DMS53 (cell line): ENCODE measurements at places on chromosomes 5 and 9.

DNA sequence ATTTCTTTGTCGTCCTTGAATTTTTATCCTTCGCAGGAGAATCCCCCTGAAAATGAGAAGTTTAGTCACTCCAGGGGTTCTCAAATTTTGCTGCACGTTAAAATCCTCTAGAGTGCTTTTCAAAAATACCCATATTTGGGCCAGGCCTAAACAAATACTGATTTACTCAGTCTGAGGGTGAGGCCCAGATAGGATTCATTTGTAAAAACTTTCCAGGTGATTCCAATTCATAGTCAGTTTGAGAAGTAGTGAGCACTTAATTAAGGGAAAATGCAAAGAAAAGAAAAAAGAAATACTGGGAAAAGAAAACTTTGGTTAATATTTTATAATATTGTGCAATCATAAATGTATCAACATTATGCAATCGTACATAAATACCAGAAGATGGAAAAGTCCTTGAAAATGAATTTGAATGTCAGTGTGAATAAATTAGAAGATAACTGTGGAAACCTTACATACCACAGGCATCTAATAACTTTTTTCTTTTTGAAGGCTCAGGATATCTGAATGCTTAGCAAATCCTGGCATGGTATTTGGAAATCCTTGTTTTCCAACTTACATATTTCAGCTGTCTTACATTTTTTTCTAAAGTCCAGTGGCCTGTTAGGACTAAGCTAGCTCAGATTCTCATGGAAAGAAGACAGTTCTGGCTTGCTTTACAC, 116.5 kb upstream of the DAPK1 start:
- DNase-seq = no peak

- DNase-seq = no peak
Observed at GRCh38 chr5:160198841-160199409, 30.4 kb upstream of the FABP6 start.

DNA sequence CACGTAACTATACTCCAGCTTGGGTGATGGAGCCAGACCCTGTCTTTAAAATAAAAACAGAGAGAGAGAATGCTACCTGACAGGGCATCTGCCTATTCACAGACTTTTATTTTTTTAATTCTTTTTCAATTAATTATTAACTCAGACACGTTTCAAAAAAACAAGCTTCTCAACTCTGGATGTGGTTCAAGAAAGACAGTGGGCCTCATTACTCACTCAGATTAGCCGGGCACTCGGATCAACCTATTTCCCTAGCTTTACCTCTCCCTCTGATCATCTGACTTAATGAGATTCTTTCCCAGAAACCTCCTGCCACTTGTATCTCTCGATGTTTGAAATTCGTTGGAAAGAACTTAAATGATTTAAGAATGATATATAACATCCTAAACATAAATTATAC, 134.1 kb downstream of the TRPM6 start:
- DNase-seq = peak; percentile 43

GRCh38 chr5:178308541-178309092, 76.0 kb upstream of the PHYKPL start:
- DNase-seq = no peak

DNA sequence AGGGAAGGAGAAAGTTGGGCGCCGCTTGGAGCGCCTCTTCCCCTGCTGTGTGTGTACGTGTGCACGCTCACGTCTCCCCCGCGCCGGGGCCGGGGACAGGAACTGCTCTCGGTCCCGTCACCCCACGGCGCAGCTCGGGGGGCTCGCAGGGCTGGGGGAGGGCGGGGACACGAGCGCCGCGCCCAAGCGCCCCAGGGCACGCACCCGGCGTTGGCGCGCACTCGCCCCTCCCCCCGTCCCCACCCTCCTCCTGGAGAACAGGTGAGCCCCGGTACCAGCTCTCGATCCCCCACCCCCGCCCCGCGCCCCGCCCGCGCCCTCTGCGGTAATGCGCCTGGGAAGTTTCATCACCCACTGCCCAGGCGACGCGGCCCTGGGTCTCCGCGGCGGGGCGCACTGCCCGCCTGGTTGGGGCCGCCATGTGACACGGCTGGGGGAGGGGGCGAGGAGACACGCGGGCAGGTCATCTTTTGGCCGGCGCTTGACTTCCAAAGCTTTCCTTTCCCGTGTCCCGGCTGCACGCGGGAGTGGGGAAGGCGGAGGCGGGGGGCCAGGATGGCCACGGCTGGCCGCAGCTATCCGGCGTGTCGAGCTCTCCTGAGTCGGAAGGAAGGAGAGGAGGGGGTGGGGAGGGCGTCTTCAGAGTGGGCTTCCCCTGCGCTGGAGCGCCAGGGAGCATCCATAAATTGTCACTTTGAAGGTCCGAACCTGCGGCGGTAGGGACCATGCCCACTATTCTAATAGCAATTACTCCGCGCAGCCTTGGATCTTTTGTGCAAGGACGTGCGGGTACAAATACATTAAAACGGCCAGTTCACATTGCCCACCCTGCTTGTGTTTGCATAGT, 1.5 kb upstream of the STC2 start:
- DNase-seq = peak; percentile 81

DNA sequence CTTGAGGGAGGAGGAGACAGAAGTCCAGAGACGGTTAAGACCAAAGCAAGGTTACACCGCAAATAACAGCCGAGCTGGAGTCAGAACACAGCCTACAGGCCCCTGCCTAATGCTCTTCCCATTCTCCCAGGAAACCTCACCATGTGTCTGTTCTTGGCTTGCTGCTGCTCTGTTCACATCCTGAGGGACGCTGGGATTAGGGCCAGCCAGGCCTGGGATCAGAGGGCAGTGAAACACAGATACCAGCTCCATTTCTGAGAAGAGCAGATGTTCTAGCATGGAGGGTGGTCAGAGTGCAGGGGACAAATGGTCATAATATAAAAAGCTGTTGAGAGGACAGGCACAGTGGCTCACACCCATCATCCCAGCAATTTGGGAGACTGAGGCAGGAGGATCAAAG, 124.8 kb upstream of the LARP1 start:
- no peak for DNase-seq

DNA sequence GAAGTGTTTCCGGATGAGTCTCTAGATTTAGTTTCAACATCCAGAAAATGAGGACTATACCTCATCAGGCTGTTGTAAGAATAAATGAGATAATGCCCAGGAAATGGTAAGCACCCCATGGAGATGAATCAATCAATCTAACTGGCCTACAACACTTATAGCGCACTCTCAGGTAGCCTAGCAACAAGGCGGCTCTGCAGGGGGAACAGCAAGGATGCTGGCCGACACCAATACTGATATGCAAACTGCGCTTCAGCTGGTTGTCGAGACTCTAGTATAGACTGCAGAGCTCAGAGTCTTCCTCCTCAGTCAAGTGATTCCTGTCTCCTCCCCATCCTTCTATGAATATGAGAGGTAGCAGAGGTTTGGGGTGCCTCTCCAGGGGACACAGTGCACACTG, 218.8 kb upstream of the WWC1 start:
- no peak for DNase-seq

DNA sequence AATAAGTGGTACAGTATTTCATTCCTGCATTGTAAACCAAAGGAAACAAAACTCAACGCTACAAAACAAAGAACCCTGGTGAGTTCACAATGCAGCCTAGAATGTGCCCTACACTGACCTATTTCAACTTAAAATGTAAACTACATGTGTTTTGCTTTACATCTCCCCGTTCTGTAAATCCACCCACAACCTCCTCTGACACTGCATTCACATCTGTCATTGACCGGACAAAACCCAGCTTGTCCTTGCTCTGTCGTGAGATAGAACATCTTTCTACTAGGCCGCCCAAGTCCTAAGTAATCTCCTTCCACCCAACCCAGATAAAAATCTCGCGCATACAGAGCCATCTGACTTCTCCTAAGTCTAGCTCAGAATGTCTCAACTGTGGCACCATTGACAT, 6.1 kb upstream of the VLDLR start:
- no peak for DNase-seq

DNA sequence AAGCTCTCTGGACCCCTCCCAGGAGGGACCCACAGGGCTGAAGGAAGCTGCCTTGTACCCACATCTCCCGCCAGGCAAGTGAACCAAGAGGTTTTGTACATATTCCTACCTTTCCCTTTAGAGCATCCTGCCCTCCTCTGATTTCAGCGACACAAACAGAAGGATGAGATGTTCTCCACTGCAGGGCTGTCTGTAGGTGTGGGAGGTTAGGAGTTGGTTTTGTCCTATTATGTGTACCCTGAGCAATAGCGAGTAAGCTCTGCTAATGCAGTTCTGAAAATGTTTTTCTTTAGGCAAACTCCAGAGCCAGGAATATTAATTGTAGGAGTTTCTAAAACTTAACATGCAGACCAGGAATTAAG, 13.0 kb downstream of the SQSTM1 start:
- no peak for DNase-seq

GRCh38 chr9:113886026-113886369, 9.9 kb downstream of the ZNF618 start:
- DNase-seq = no peak

DNA sequence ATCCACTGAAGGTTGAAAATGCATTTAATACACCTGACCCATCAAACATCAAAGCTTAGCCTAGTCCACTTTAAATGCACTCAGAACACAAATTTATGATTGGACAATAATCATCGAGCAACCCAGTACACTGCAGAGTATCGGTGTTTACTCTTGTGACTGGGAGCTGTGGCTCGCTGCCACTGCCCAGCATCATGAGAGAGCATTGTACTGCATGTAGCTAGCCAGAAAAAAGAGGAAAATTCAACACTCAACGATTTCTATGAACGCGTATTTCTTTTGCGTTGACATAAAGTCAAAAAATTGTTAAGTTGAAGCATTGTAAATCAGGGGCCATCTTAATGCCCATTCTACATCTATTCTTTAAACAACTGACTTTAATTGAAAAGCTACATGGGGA, 95.1 kb upstream of the CD180 start:
- no peak for DNase-seq

GRCh38 chr9:108924466-108924865, 9.5 kb downstream of the ELP1 start:
- no peak for DNase-seq

DNA sequence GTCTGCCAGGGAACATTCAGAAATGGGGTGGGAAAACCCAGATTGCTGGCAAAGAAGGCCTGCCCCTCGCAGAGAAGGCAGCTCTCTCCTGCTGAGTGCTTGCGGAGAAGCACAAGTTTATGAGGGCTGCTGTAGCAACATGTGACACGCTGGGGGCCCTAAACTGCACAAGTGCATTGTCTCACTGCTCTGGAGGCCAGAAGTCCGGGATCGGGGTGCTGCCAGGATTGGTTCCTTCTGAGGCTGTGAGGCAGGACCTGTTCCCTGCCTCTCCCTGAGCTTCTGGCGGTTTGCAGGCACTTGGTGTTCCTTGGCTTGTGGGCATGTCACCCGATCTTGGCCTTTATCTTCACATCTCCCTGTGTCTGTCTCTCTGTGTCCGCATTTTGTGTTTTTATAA, 75.6 kb upstream of the NEURL1B start:
- peak; percentile 55 for DNase-seq

DNA sequence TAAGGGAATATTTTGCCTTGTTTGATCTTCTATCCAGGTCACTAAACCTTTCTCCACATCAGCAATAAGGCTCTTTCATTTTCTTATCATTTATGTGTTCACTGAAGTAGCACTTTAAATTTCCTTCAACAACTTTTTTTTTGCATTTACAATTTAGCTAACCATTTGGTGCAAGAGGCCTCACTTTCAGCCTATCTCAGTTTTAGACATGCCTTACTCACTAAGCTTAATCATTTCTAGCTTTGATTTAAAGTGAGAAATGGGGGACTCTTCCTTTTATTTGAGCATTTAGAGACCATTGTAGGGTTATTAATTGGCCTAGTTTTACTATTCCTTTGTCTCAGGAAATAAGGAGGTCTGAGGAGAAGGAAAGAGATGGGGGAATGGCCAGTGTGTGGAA, 250.5 kb downstream of the AUH start:
- DNase-seq = no peak

DNA sequence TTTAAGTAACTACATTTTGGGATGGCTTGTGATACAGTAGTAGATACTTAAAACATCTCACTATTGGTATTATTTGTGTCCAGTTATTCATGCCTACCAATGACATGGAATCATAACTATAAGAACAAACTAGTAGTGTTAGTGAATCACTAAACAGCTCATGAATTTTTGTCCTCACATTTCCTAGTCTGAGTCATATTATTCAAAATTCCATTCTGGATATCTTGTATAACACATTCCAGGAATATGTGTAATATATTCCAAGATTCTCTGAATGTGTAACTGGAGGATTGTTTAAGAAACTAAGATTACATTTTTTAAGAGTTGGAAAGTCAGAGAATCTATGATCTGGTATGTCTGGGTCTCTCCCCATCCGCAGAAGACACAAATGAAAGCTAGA, 565.3 kb upstream of the ZNF608 start:
- no peak for DNase-seq

GRCh38 chr9:71895955-71896354, 15.0 kb downstream of the ABHD17B start:
- DNase-seq = no peak

DNA sequence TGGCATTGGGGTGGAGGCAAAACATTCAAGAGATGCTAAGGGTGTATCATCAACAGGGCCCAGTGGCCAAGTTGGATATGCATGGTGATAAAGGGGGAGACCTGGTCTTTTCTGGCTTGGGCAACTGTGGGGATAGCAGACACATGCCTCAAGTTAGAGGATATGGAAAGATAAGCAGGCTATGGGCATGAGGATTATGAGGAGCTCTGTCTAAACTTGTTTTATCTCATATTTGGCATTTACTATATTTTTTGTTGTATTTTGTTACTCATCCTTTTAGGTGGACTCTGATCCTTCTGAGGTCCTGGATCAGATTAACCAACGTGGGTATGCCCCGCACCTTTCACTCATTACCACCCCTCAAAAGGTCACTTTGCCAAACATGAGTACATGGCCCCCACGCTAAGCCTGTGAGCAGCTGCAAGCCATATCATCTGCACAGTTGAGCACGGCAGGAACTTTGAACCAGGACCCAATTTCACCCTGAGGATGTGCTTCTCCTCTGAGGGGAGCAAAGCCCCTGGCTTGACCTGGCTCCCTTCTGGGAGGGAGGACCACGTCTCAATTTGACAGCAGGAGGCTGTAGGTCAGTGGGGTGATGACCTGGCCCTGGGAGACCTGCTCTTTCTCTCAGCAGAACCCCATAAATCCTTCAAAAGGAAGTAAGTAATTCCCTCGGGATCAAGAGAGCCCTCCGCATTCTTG, 71.1 kb upstream of the CD180 start:
- no peak for DNase-seq

DNA sequence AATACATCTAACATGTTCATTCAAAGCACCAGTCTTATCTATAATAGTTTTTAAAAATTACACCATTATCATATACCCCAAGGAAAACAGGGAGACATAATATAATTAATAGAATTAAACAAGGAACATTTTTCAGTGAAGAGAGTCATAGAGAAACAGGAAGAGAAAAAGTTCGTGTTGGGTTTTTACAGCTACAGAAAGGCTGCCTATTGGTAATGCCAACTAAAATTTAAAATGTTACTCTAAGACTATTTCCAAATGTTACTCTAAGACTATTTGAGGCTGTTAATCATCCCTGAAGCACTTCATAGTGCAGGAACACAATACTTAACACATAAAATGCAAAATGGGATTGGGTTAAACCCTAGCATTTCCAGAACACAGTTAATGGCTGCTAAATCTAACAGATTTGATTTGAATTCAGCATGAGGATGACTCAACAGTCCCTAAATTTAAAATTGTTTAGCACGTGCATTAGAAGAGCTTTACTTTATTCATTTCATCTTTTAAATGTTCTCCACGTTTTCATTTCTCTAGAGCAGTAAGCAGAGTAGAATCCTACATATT, 54.5 kb downstream of the OXCT1 start:
- DNase-seq = no peak
